ENCODE measurements at places on chromosomes 1 and 21. TPM values are rescaled to one million over a fixed set of nuclear protein-coding genes. Genes with fewer than 3 reads are reported as not detected.

GRCh38 chr1:45914836-45915235, 111.4 kb downstream of the MAST2 start:
- DNase-seq: no peak

DNA sequence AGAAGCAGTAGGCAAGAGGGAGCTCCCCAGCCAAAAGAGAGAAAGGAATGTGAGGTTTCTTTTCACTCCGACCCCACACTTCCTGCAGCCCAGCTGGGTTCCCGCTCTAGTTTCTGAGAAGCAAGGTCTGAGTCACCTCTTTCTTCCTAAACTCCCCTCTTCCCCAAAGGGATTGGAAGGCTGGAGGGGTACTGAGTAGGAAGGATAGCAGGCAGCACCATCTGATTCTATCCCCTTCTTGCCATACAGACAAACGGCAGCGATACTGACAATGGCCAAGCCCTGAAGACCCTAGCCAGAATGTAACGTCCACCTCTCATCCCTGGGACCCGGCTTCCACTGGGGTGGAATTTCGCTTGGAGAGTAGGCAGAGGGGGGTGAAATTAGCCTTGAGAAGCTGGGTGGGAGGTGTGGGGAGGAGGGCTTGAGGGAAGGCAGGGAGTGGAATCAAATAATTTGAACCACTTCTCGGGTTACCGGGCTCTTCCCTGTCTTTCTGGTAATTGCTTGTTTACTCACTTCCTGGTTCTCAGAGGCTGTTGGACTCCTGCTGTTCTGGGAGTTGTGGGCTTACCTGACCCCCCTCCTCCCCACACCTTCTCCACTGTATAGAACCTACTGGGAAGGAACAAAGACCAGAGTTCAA, 13.2 kb downstream of the IER5 start:
- no peak for DNase-seq

GRCh38 chr1:17579951-17580939, 40.7 kb downstream of the ARHGEF10L start:
- no peak for DNase-seq

DNA sequence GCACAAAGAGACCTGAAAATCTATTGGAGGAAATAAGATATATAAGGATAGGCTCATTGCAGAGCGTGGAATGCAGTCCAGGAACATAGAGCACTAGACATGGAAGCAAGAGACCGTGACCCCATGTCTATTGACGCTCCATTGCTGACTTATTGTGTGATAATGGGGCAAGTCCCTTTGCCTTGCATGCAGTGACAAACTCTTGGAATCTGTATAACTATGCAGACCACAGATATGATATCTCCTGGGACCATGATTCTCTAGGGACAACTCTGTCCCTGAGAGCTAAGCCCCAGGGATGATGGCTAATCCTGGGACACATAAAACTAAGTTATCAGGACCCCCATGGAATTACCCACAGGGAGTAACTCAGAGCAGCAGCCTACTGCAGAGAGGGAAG, 73.1 kb upstream of the PRDX6 start:
- DNase-seq: no peak

Gene MROH9
- total RNA-seq: not detected

Gene LMX1A
- total RNA-seq: not detected

- no peak for DNase-seq
These were observed 459.3 kb upstream of the ADAMTS5 start for GRCh38 chr21:27426196-27426595.

- DNase-seq: no peak
These were observed 20.4 kb downstream of the ARHGEF19 start for GRCh38 chr1:16191916-16192546.
